ENCODE measurements at places on chromosomes 13 and 19.

- DNase-seq = no peak
Measured at GRCh38 chr19:34319785-34320184, 45.2 kb upstream of the GPI start.

- no peak for DNase-seq
Measured at GRCh38 chr19:33197591-33198000, 3.5 kb downstream of the LRP3 start.

- DNase-seq = no peak
Measured at GRCh38 chr19:16476401-16476800, 4.6 kb upstream of the EPS15L1 start.

- DNase-seq = no peak
Measured at GRCh38 chr13:106105153-106105552, 430.3 kb downstream of the EFNB2 start.

DNA sequence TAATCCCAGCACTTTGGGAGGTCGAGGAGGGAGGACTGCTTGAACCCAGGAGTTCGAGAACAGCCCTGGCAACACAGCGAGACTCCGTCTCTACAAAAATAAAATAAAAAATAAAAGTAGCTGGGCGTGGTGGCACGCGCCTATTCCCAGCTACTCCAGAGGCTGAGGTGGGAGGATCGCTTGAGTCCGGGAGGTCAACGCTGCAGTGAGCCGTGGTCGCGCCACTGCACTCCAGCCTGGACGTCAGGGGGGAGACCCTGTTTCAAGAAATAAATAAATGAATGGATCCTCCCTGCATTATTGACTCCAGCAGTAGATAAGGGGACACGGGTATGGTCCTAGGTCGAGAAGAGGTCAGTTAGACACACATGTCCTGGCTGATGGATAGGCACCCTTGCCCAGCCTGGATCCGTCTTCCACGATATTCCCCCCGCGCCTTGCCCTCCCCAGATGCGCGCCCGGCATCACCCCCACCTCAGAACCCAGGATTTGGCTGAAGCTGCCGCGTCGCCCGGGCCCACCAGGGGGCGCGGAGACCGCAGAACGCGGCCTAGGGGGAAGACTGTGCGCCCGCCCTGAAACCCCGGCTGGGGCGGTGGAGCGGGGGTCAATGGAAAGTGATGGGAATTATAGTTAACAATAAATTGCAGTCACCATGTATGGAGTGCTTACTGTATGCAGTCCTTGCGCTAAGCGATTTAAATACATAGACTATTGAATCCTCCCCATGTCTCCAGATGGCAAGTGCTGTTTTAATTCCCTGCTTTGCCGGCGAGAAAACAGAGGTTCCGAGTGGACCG, 2.1 kb upstream of the HOOK2 start:
- peak; percentile 91 for DNase-seq

- DNase-seq = no peak
Measured at GRCh38 chr13:38697197-38697596, 10.3 kb downstream of the FREM2 start.

GRCh38 chr13:97890573-97890972, 62.9 kb upstream of the IPO5 start:
- no peak for DNase-seq

DNA sequence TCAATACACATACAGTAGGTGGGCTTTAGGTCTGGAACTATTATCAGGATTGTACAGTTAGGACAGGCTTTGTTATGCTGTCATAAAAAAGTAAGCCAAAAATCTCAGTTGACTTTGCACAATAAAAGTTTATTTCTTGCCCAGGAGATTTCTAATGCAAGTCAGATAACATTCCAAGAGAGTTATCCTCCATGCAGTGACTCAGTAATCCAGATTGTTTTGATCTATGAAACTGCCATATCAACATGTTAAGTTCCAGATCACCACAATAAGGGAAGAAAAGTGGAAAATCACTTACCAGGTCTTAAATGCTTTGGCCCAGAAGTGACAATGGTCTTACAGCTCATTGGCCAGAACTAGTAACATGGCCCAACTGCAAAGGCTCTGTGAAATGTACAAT, 636.2 kb upstream of the KLF12 start:
- no peak for DNase-seq

DNA sequence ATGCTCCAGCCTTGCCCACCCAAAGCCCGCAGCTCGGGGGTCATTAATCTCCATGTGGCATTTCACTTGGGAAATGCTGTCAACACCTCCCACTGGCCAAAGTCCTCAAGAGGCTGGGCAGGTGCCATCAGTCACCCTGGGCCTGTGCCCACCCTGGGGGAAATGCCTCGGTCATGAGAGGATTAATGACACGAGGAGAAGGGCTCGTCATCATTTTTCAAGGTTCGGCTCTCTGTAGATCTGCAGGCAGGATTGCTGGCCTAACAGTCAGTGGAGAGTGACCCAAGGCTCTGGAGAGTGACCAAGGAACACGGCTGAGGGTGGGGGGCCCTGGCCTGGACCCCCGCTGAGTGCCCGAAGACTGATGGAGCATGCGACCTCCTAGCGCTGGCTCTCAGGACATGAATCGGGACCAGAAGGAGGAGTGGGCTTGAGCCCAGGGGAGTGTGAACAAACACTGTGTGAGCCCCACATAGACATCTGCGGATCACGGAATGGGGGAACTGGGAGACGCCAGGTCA, 15.2 kb upstream of the KCTD15 start:
- no peak for DNase-seq

GRCh38 chr19:9065457-9066014, 21.3 kb upstream of the OR1M1 start:
- DNase-seq = no peak

GRCh38 chr13:43874504-43875092, 4.9 kb downstream of the CCDC122 start:
- no peak for DNase-seq

- DNase-seq = no peak
Measured at GRCh38 chr13:102609696-102610095, 12.9 kb downstream of the TPP2 start.

DNA sequence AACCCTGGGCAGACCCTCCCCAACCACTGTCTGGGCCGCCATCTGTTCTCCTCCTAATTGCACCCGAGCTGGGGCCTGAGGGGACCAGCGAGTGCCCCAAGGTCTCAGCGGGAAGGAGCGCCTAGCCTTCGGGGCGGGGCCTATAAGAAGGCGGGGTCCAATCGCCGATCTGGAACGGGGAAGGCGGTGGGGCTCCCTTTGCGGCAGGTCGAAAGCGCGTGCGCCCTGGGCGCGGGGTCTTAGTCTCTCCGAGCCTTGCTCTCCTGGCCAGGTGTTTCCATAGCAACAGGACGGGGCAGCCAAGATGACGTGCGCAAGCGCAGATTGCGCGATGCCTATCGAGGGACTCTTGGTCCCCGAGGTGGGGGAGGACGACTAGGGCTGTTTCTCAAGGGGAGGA, 2.8 kb downstream of the MAST1 start:
- DNase-seq = no peak

DNA sequence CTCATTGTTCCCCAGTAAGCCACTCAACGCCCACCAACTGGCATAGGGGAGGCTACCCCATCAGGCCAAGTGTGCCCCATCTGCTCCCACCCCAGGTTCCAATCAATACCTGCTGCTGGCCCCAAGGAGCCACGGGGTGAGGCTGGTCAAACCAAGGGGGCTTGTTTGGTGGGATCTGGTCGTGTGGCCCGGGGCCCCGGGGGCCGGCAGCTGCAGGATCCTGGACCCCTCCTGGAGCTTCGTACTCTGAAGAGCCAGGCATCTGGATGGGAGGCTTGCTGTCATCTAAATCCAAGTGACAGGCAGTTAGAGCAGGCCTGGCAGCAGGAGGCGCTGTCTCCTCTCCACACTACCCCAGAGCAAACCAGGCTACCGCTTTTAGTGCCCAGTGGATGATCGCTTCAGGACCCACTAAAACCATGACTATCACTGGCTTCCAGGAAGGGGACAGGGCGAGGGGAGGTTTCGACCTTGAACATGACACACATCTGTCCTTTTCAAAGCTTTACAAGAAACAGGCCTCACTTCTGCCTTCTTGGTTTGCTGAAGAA, 14.2 kb downstream of the CHERP start:
- DNase-seq = no peak

DNA sequence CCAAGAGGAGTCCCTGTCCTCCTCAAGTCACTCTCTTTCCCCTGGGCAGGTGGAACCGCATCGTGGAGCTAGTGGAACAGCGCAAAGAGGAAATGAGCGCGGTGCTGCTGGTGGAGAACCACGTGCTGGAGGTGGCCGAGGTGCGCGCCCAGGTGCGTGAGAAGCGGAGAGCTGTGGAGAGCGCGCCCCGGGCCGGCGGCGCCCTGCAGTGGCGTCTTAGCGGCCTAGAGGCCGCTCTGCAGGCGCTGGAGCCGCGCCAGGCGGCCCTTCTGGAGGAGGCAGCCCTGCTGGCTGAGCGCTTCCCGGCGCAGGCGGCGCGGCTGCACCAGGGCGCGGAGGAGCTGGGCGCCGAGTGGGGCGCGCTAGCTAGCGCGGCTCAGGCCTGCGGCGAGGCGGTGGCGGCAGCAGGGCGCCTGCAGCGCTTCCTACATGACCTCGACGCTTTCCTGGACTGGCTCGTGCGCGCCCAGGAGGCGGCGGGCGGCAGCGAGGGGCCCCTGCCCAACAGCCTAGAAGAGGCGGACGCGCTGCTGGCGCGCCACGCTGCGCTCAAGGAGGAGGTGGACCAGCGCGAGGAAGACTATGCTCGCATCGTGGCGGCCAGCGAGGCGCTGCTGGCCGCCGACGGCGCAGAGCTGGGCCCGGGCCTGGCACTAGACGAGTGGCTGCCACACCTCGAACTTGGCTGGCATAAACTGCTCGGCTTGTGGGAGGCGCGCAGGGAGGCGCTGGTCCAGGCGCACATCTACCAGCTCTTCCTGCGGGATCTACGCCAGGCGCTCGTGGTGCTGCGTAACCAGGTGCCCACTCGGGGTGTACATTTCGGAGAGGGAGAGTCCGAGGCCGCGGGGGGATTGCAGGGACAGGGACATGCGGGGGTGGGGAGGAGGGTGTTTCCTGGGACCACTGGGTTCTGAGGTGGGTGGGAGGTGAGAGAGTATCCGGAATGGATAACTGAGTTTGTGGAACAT, 52.8 kb downstream of the SPTBN4 start:
- no peak for DNase-seq

GRCh38 chr13:27353166-27353583, 71.2 kb upstream of the GTF3A start:
- no peak for DNase-seq

GRCh38 chr13:111502957-111503356, 182.5 kb downstream of the TEX29 start:
- DNase-seq = no peak

- DNase-seq = peak; percentile 74
Measured at GRCh38 chr13:114099191-114099590, 33.2 kb downstream of the RASA3 start.

GRCh38 chr19:55112777-55113569, 4.5 kb downstream of the PPP1R12C start:
- peak; percentile 52 for DNase-seq

DNA sequence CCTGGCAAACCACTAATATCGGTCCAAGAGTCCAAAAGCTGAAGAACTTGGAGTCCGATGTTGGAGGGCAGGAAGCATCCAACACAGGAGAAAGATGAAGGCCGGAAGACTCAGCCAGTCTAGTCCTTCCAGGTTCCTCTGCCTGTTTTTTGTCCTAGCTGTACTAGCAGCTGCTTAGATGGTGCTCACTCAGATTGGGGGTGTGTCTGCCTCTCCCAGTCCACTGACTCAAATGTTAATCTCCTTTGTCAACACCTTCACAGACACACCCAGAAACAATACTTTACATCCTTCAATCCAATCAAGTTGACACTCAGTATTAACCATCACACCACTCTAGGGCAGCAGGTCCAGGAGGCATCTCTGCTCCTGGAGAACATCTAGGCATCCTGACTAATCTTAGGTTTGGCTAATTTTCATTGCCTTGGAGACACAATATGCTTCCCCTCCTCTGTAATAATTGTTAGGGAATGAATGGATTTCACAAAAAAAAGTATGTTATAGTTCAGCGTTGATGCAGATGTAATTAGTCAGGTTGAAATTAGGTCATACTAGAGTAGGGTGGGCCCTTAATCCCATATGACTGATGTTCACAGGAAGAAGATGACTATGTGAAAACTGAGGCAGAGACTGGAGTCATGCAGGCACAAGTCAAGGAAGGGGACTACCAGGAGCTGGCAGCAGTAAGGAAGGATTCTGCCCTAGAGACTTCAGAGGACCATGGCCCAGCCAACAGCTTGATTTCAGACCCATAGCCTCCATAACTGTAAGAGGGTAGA, 183.4 kb downstream of the RBM26 start:
- DNase-seq = no peak
